ENCODE measurements at places on chromosomes 4 and X.
A peak's percentile ranks its signal among the peaks of the same experiment; 100 is the strongest.

DNA sequence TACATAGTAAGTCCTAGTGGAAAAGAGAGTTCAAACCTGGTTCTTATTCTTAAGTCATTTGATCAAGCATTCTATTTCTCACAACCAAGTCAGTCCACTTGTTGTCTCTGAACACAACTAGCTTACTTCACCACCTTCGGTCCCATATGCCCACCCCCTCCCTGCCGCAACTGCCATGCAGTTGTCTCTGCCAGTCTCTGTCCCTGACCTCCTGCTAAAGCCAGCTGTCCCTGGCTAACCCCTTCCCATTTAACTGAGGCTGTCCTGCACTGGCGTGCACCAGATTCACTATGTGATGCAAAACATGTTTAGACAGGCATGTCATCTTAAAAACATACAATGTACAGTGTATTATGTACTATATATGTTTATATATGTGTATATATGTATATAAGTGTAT is 12.7 kb downstream of the FRAS1 start:
- DNase-seq, result no peak

GRCh38 chr4:170005472-170005871 is 20.7 kb downstream of the MFAP3L start:
- peak; percentile 6 for DNase-seq

DNA sequence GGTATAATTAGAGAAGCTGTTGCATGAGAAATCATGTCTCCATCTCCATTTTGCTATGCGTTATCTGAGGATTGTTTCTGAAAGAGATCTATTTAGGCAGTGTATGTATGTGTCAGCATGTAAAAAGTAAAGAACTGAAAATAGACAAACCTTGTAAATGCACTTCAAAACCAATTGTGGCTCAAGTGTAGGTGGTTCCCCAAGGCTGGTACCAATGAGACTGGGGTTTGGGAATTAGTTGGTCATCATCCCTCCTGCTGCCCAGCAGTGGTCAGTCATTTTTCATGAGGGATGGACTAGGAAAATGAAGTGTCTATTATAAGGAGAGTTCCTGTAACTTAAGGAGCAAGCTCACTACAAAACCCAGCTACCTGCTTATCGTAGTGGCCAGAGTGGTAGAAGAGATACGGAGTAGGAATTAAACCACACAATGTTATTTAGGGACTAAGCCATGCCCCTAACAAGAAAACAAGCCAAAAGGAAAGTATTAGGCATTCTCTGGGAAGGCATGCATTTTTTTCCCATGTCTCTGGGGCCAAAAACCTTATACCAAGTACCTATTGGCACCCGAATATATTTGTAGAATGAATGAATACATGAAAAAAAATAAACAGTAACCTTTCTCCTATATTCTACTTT is 259.0 kb downstream of the CHIC1 start:
- DNase-seq, result no peak

DNA sequence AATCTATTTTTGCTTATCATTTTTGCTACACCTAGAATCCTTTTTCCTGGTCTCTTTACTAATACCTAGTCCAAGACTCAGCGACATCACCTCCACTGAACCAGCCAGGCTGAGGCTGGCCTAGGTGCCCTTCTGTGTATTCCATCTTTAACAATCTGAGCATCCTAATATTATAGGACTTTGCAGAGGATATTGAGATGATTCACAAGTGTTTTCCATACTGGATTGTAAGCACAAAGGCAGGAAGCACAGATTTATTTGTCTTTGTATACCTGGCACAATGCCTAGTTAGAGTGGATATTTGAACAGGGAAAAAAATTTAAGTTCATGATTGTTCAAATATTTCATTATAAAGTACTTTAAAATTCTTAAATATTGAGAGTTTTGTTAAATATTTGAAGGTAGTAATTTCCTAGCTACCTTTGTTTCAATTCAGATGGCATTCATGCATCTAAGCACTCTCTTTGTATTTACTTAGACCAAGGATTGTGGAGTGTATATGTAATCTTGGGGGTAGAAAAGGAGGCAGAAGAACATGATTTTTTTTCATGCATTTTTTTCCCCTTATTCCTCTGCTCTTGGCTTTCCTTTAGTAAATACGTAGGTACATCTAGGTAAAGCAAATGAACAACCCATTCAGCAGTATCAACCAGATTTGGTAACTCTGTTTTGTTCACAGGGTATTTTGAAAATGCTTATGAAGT is 18.4 kb downstream of the SMARCA5 start:
- DNase-seq, result no peak

DNA sequence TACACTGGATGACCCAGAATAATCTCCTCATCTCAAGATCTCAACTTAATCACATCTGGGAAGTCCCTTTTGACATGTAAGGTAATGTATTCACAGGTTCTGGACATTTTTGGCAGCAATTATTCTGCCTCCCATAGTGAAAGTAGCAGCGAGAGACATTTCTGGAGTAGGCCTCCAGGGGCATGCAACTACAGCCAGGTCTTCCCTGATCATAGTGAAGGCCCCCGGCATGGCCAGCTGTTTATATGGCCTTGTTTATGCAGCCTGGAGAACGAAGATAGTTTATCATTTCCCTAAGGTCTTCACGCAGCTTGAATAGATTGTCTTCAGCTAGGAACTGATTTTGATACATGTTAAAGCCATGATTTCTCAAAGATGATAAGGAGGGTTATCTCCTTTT is 139.9 kb downstream of the RNF150 start:
- no peak for DNase-seq

GRCh38 chr4:38889143-38889542 is 21.5 kb downstream of the FAM114A1 start:
- DNase-seq, result no peak

DNA sequence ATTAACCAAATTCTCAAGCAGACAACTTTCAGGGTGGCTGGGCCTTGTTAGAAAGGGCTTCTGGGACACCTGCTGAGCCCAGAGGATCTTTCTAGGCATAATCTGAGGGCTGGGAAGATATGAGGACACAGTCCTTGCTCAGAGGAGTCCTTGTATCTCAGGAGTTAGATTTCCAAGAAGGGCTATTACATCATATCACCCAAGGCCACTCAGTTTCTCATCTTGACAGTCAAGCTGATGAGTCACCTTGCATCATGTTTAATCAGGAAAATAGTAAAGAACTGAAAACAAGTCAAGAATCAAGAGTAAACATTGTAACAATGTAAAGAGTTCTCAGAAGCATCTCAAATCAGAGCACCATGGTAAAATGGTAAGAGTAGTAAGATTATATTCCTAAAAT is 4.0 kb downstream of the PCYT1B start:
- no peak for DNase-seq
